ENCODE measurements at places on chromosomes 3 and 15.

DNA sequence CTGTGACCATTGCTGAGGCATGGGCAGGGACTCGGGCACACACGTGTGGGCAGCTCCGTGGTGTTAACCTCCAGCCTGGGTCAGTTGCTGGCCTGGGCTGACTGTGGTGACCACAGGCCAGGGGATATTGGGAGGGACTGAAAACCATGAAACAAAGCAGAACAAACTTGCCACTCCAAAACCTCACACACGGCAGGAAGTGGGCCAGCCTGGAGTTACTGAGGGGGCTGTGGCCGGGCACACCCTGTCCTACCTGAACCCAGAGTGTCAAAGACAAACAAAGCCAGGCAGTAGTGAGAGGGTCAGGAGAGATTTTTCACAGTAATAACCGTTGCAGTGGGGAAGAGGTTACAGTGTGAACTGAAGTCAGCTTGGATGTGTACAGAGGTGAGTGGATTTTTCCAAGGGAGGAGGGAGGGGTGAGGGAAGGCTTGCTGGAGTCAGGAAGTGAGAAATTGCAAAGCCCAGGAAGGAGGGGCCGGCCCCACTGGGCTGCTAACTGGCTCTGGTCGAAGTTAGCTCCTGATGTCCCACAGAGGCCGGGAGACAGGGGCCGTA is 40.0 kb upstream of the ATP10A start:
- DNase-seq, result no peak

- no peak for DNase-seq
These were observed 58.6 kb downstream of the CACNA2D3 start for GRCh38 chr3:54180921-54181320.

DNA sequence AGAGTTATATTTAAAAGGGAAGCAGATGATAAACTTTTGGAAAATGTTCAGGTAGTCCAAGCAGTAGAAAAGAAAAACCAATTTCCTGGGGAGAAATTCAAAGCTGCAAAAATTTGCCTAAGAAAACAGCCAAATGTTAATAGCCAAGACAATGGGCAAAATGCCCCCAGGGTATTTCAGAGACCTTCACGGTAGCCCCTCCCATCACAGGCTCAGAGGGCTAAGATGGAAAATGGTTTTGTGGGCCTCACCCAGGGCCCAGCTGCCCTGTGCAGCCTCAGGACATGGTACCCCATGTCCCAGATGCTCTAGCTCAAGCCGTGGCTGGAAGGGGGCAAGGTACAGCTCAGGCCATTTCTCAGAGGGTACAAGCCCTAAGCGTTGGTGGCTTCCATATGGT is 391.0 kb downstream of the ZIC4 start:
- no peak for DNase-seq

DNA sequence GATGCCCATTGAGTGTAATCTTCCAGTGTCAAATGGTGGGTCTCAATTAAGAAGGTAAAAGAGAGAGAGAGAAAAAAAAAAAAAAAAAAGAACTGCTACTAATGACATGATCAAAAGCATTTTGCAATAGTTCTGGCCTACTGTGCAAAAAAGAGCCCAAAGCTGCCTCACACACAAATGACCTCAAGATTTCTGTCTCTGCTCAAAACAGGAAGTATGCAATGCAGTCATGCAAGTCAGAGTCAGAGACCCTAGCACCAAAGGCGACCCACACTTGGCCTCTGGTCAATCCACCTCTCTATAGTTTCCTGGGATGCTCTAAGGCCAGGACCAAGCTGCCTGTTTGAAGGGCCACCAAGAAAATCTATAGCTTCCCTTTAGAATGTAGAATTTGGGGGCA is 323.5 kb downstream of the VPS13C start:
- no peak for DNase-seq

DNA sequence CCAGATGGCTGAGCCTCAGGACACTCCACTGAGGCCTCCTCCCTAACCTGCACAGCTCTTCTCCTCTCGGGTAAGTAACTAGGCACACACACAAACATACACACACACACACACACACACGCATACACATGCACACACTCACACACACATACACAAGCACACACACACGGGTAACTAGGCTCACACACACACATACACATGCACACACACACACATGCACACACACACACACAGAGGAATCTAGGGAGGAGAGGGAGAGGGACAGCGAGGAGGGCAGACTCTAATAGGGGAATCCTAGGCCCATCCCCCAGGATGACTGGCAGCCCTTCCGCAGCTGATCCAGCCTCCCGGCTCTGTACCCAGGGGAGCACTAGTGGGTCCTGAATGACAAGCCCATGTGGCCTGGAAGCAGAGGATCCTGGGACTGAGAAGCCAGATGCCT is 177.4 kb upstream of the LINGO1 start:
- no peak for DNase-seq

DNA sequence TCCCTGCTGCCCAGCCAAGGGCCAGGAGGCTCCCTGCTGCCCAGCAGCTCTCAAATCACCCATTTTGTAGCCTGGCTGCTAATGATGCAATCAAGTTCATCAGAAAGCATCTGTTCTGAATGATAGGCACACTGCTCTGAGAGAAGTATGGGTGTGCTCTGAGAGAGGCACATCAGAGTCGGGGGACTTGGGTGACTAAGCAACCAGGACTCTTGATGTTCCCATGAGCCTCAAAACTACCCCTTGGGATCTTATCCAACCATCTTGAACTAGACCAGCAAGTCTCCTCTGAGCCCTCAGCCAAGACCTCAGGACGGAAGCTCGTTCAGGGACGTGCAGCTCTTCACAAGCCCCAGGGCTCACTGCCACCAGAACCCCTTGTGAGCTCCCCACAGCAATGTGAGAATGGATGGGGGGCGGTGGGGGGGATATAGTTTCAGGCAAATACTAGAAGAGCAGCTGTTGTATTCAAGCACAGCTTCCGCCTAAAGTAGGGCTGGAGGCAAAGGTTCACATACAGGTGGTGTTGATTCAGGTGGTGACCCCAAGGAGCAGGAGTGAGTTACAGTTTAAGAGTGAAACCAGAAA is 52.2 kb upstream of the HES1 start:
- no peak for DNase-seq

GRCh38 chr15:64044300-64045100 is 1.8 kb downstream of the DAPK2 start:
- DNase-seq, result no peak

DNA sequence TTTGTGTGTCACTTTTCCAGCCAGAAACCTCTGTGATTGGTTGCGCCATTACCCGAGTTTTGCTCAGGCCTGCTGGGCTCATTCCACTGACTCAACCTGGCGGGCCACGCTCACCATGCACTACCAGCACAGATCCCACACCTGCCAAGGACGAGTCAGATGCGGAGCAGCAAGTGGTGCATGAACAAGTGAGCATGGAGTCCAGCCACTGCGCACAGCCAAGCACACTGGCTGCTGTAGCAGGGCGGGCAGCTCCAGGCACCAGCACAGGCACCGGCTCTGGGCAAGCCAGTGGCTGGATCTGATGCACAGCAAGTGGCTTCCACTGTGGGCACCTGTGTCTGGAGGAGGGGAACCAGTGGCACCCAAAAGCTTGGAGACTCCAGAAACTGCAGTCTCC is 110.4 kb downstream of the CBLB start:
- DNase-seq, result no peak

DNA sequence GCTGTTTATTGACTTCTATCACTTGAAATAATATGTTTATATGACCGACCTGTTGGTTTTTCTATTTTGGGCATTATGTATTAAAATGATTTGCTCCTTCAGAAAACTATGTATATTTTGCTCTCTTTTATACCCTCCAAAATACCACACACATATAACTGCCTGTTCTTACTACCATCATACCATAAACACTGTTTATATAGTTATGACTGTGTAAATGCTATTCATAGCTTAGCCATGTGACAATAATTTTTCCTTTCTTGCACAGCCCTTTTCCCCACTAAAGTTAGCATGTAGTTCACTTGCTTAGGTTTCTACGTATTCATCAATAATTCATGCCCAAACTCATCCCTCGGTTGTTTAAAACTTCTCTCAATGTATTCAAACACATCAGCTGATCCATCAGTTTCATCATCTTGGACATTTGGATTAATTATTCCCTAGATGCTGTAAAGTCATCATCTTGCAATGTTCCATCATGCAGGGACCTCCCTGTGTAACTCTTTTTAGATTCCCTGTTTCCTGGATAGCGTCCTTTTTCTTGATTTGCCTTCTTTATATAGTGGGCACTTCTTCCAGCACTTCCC is 8.2 kb upstream of the RYK start:
- DNase-seq, result no peak

DNA sequence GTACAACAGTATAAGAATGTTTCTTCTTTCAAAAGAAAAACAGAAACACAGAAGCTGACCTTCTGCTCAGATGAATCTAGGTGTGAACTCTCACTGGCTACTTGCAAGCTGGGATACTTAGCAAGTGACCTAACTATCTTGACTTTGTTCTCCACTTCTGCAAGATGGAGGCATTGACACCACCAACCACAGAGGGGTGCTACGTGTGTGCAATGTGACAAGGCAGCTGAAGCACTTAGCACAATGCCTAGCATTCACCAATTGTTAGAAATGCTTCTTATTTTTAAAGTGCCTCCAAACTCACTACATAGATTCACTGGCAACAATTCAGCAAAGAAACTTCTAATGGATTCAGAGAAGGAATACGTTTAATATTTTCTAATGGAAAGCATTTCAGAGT is 331.4 kb upstream of the WNT5A start:
- no peak for DNase-seq

DNA sequence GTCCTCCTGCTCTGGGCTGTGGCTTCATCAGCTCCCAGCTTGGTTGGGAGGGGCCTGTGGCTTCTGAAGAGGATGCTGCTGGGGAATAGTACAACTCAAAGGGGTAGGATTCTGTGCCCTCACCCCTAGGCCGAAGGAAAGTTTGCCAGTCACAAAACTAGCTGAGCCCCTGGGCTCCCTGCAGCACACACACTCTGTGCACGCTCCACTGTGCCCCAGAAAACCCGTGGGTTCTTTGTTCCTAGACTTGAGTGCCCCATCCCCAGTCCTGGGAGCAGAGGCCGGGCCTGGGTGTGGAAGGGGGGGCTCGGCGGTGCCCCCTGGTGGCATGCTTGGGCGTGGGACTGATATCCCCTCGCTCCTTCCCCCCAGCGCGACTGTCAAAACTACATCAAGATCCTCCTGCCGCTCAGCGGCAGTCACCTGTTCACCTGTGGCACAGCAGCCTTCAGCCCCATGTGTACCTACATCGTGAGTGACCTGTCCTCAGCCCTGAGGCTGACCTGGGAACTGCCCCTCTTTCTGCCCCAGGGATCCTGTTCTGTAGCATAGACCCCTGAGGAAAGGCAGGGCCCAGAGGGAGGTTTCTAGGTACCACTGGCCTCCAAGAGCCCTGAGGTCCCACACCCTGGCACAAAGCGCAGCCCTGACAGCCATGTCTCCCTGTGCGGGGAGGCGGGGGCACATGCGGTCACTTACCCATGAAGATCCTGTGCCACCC is 14.2 kb downstream of the CIB1 start:
- no peak for DNase-seq

- DNase-seq, result no peak
These were observed 651.4 kb upstream of the NECTIN3 start for GRCh38 chr3:110420158-110420641.

- no peak for DNase-seq
These were observed 17.3 kb upstream of the CDCP1 start for GRCh38 chr3:45163481-45163880.

DNA sequence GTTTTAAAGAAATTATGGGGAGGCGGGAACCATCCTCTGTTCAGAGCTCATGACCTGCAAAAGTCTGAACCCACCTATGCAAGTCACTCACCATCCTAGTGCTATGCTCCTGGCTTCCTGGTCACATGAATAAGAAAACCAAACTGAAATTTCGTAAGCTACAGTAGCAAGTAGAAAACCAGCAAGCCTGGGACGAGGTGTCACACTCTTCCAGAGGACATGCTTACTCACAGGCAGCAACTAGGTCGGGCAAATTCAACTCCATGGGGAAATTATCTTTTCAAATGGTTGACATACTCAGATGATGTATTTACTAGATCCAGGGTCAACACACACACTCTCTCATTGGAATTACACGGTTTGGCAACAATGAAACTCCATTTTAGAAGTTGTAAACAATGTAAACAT is 31.3 kb downstream of the LDHAL6B start:
- DNase-seq, result no peak

DNA sequence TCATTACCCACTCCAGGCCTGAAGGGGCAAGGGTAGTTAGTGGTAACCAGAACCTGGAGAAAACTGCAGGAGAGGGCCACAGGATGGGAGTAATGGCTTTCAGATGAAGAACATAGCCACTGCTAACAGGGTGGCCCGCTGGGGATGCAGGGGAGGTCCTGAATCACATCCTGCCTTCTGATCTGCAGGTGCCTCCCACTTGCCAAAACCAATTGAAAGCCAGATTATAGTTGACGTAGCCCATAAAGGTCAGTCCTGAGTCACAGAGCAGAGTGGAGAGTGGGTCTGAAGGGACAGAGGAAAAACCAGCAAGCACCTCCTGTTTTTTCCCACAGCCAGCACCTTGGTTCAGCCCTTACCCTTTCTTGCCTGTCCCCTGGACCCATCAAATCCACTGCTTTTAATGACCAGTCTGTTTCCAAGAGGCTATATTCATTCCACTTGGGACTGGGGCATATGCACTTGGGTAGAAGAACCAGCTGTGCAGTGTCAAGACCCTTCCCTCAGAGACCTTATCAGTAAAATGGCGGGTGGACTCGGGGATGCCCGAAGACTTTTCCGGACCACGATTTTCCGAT is 646 bp upstream of the SLC35G2 start:
- DNase-seq, result no peak

DNA sequence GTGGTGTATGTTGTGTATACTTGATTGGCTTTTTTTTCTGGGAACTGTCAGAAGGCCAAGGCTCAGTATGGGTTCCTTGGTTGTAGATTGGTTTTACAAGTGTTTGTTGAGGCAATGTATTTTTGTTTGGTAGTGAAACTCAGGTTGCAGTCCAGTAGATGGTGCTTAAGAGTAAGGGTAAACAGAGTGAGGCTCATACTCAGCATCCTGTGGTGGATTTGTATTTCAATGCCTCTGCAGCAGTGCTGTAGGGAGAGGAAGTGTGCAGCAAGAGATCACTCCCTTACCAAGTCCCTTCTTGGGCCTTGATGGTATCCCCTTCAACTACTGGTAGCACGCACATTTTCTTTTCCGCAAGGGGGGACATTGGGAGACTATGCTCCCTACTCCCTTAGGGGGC is 428.5 kb upstream of the CNTN3 start:
- no peak for DNase-seq

- DNase-seq, result no peak
These were observed 40.3 kb downstream of the GNB4 start for GRCh38 chr3:179410999-179411398.

DNA sequence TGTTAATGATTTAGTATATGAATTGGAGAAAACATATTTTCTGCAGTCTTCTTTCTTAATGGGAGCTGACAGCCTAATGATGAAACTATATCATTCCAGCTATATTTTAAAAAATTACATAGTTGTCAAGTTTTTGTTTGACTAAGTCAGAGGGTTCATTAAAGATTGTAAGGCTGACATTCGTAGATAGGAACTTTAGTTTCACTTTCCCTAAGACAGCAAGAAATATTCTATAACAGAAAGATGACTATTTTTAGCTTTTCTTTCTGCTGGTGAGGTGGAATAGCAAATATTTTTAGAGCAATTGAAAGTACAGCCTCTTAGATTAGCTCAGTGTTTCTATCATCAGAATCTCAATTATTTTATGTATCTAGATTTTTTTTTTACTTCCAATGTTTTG is 60.2 kb downstream of the PIAS1 start:
- DNase-seq, result no peak
